ENCODE measurements at places on chromosomes 4 and X.

- DNase-seq, result no peak
Measured at GRCh38 chr4:116015549-116015948, 902.1 kb upstream of the NDST4 start.

DNA sequence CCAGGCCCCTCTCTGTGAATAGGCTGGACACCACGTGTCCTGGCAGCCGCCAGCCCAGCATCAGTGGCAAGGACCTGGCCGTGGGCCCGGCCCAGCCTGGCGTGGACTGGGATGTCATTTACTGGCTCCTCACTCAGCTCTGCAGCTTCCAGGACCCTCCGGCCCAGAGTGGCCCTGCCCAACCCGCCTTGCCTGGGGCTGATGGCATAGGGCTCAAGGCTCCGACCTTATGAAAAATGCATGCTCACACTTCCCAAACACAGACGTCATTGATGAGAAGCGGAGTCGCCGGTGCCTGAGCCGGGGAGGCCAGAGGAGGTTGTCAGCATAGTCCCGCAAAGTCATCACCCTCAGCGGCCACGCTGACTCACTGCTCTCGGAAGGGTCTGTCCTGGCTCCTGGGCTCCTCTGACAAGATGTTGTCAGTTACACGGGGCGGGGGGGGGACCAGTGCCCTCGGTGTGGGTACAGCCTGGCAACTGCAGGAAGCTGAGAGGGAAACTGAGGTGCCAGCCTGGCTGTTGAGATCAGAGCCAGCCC lies 14.3 kb downstream of the CFAP99 start:
- DNase-seq, result no peak

DNA sequence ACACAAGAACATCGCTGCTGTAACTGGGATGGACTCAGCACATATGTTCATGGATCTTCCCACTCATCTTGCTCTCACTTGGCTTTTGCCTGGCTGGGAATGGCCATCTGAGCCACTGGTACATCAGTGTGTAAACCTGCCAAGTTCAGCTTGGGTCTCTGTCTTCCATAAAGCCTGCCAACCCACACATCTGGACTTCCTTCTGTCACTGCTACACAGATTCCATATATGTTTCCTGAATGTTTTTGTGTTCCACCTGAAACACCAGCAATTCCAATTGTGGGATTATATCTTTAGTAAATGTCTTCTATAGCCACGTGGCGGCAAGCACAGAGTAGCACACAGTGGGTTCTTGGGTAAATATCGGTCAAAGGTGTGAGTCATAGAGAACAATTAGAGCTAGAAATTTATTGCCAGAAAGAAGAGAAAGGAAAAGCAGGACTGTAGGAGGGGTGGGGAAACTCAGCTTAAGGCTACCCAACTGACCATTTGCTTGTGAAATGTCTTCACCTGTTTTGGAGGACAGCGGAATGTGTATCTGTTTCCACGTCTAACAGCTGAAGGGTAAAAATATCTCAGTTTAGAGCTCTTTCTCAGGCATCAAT lies 125.9 kb downstream of the MFAP3L start:
- no peak for DNase-seq

DNA sequence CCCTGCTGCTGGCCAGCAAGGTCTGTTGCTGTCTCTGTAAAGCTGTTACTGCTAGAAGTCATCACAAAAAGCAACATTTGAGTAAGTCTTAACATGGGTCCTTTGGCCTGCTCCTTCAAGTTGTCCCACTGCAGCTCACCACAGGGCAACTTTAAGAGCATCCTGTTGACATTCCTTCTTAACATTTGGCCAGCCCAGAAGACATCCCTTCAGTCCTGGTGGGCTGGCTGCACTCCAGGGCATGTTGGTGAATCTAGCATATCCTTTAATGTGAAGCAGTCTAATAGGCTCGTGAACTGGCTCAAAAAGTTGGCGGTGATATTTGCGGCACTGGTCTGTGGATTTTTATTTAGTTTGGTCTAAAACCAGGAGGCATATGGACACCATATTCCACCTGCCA lies 92.2 kb upstream of the MAML3 start:
- DNase-seq, result no peak

GRCh38 chrX:43564953-43565352 lies 91.1 kb upstream of the MAOA start:
- no peak for DNase-seq

DNA sequence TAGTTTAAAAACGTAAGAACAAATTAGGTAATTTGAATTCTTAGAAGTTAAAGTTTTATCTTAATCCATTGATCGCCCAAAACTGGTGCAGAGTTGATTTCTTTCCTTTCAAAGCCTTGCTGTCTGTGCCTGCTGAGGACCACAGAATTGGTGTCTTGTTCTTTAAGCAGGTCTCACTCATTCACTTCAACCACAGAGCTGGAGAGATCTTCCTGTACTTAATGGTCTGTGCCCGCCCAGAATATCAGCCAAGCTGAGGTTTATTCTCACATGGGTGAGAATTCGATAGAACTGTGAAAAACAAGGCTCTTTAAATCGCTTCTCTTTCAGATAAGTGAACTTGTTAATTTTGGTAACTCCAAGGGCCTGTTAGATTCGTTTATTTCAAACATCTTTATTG lies 31.6 kb downstream of the DCUN1D4 start:
- no peak for DNase-seq

GRCh38 chrX:99461223-99461622 lies 948.9 kb downstream of the PCDH19 start:
- no peak for DNase-seq

DNA sequence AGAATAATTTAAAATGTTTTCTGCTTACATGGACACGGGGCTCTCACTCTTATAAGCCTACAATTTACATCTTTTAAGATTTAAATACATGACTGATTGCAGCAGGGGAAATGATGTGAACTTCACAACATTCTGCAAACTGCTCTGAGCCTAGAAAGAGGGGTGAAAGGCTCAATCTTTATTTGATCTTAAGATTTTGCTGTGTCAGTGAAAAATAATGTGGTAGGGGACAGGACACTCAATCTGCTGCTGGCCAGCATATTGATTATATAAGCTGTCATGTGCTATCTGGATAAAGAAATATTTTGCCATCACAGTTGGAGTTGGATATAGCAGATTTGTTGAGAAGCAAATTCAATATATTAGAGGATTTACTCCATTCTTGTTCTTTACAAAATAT lies 2210.5 kb downstream of the PCDH7 start:
- no peak for DNase-seq

- peak; percentile 88 for DNase-seq
Measured at GRCh38 chr4:139015269-139015947, at the start of gene NOCT. Gene NOCT (plus strand): TSS chr4:139015781. CDS start chr4:139015982, 201 bp downstream.

GRCh38 chr4:54909961-54910360 lies 215.4 kb downstream of the KDR start:
- DNase-seq, result peak; percentile 31

GRCh38 chrX:120697053-120697452 lies 67.2 kb upstream of the C1GALT1C1 start:
- no peak for DNase-seq

DNA sequence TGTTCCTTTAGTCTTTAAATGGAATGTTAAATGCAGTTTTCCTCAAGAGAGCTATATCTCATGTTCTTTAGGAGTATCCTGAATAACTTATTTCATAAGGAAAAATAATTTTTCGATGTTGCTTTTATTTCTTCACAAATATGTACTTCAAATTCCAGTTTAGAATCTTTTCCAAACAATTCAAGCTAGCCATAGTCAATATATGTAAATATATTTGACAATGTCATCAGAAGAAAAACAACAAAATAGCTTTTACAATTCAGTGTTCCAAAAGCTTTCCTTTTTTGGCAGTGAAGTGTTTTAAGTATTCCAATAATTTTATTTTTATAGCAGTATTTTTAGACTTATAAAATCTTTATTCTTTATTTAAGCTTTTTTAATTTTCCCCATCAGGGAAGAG lies 1532.0 kb downstream of the PCDH18 start:
- DNase-seq, result no peak

DNA sequence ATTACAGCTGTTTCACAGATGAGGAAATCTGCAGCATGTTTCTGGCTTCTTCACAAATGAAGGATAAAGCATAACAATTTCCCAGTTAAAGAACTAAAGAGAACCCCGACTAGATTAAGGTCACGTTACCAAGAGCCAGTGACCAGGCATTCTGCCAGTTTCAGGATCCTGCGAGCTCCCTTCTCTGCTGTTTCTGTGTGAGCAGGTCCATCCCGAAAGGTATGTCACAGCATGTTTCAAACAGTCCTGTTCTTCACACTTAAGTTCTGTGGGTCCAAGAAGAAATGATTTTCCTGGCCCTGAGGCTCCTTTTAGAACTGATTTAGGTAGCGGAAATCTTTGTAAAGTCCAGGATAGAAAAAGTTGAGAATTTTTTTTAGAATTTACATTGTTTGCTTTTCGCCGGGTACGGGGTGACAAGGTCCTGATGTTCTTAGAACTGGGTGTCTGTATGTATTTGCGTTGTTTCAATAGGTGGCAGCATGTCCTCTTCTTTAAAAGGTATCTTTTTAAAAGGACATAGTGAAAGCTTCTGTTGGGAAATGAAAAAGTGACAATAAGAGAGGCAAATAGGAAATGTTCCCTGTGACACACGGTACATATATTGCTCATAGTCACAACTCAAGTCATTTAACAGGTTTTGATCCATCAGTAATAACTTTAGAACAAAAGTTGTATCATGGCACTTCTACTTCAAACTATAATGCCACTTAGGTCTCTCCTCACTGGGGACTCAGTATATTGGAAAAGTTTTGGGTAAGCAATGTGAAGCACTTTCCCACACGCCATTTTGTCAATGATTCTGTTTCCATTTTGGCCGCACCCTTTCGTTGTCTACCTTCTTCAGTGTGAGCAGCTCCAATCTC lies 18.4 kb downstream of the IL21 start:
- DNase-seq, result peak; percentile 58

DNA sequence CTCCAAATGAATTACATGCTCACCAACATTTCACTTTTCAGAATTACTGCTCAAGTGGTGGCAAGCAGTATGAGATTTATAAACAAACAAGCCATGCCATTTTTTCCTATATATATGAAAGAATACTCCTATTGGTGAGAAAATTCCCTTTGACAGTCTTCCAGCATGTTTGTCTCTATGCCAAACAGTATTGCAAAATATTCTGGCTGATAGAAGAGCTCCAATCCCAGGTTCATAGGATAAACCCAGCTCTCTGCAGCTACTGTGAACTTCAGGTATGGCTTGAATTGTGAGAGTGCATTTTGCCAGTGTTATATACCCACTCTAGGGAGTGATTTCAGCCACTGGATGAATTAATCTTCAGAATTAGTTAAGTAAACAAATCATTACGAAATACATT lies 108.8 kb downstream of the MAGEC2 start:
- no peak for DNase-seq

DNA sequence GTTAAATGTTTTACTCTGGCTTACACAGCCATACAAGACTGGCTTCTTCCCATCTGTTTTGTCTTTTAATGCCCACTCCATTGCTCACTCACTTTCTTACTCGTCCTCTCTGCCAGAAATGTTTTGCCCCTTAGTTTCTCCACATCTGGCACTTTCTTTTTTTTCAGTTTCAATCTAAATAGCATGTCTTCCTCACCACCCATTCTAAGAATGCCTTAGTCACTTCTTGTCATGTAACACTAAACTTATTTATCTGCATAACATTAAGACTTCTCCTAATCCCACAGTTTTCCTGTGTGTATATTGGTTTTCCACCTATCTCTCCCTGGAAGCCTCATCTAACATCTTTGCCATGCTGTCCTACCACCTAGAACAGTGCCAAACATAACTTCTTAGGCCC lies 119.3 kb downstream of the ADAMTS3 start:
- no peak for DNase-seq

DNA sequence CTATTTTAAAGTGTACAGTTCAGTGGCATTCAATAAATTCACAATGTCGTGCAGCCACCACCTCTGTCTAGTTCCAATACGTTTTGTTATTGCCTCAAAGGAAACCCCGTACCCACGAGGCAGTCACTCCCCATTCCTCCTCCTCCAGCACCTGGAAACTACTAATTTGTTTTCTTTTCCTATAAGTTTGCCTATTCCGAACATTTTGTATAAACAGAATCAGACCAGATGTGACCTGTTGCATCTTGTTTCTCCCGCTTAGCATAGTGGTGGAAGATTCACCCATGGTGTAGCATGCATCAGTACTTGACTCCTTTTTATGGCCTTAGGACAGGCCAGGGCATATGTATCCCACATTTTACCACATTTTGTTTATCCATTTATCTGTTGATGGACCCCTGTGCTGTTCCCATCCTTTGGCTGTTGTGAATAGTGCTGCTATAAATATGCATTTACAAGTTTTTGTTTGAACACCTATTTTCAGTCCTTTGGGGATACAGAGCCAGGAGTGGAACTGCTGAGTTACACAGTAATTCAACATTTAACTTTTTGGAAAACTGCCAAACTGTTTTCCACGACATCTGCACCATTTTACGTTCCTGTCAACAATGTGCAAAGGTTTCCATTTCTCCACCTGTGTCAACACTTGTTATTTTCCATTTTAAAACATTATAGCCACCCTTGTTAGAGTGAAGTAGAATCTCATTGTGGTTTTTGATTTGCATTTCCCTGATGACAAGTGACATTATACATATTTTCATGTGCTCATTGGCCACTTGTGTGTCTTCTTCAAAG lies 57.8 kb upstream of the STX18 start:
- DNase-seq, result peak; percentile 7

- no peak for DNase-seq
Measured at GRCh38 chr4:55393461-55394320, 2.1 kb upstream of the TMEM165 start.

- no peak for DNase-seq
Measured at GRCh38 chr4:186326391-186326790, 60.4 kb downstream of the F11 start.

GRCh38 chr4:185535612-185536410 lies 504 bp upstream of the PDLIM3 start:
- DNase-seq, result peak; percentile 17

GRCh38 chrX:125153621-125154020 lies 166.1 kb upstream of the TEX13C start:
- DNase-seq, result no peak

- DNase-seq, result peak; percentile 1
Measured at GRCh38 chrX:42119076-42119475, 195.7 kb upstream of the CASK start.

- no peak for DNase-seq
Measured at GRCh38 chrX:103063918-103064434, at the start of gene BEX1. Gene BEX1 (minus strand): TSS chrX:103064171. CDS start chrX:103063274, 897 bp downstream.

DNA sequence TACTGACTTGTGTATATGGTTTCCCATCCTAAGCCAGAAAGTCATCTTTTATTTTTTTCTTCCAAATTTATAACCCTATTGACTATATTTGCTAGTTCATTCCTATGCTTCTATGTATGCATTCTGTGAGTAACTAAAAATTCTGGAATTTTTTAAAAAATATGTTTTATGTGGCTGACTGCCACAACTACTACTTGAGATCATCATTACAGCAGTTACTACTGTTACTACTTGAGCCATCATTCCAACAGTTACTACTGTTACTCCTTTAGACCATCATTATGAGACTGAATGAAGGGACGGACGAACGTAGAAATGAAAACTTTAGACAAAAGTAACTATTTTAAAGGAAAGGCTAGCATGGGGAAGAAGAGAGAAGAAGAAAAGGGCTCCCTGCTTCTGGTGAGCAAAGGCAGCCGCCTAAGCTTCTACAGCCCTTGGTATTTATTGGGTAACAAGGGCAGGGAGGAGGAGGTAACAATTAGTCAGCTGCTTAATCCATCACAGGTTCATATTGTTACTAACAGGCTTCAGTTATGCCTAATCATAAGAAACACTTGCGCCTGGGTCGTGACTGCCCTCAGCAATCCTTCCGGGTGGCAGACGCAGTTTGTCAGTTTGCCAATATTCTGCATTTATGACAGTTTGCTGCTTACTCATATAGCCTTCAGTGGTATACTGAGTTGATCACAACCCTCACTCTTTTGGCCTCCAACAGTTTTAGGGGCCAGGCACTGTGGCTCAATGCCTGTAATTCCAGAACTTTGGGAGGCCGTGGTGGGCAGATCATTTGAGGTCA lies 80.4 kb downstream of the PDLIM5 start:
- no peak for DNase-seq

GRCh38 chrX:7545564-7545963 lies 297.4 kb upstream of the VCX start:
- no peak for DNase-seq
